ENCODE measurements at places on chromosomes 4 and X. TPM values are rescaled to one million over a fixed set of nuclear protein-coding genes. Genes with fewer than 3 reads are reported as not detected.

GRCh38 chrX:129721870-129722269 lies 16.9 kb upstream of the XPNPEP2 start:
- no peak for DNase-seq
- peaks cover 3% of the 10 kb centered on the region for H3K4me1 ChIP-seq
- peaks cover 2% of the 10 kb centered on the region for H3K27me3 ChIP-seq
- H3K4me3 ChIP-seq, result no peak overlapping the region
- no peaks in the 10 kb centered on the region for H3K36me3 ChIP-seq

DNA sequence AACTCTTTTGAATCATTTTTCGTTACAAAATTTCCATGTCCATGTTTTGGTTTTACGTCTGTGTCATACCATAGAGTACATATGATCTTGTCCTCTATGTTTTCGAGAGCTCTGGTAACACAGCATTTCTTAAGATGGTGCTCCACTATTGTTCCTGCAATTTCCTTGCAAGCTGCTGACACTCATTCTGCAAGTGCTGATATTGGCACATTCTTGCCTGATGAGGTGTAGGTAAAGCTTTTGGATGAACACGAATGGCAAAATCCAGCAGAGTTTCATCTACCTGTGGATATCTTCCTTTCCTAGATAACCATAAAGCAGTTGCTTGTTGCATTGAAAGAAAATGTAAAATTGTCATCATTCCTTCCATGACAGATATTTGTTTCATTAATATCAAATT lies 41.3 kb downstream of the MAGEB17 start:
- DNase-seq, result no peak
- no peaks in the 10 kb centered on the region for H3K36me3 ChIP-seq
- no peak overlapping the region for H3K4me3 ChIP-seq
- no peaks in the 10 kb centered on the region for H3K27me3 ChIP-seq
- H3K27ac ChIP-seq, result no peak overlapping the region

DNA sequence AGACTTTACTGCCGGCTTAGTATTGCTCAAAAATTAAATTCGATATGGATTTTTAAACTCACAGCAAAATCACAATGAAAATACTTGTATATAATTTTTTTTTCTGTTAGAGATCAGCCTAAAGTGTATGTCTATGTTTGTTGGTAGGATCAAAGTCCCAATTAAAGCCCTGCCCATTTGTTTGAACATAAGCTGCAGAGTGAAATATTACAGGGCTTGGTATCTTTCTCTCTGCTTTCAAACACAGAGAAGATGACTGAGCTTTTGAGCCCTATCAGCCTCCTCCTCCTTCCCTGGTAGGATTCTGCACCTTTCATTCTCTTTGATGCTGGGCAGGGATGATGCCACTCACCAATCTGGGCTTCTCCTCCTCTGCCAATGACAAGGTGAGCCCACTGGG lies 345.4 kb downstream of the PPP1R2C start:
- no peaks in the 10 kb centered on the region for H3K27me3 ChIP-seq
- H3K27ac ChIP-seq, result no peak overlapping the region
- DNase-seq, result no peak

- no peak overlapping the region for H3K4me3 ChIP-seq
- H3K27ac ChIP-seq, result no peak overlapping the region
- H3K27me3 ChIP-seq, result no peaks in the 10 kb centered on the region
Measured at GRCh38 chrX:73863268-73863667, 300.3 kb downstream of the CHIC1 start.

Gene ARX
- total RNA-seq, result not detected
